ENCODE measurements at places on chromosomes 1 and 21.

DNA sequence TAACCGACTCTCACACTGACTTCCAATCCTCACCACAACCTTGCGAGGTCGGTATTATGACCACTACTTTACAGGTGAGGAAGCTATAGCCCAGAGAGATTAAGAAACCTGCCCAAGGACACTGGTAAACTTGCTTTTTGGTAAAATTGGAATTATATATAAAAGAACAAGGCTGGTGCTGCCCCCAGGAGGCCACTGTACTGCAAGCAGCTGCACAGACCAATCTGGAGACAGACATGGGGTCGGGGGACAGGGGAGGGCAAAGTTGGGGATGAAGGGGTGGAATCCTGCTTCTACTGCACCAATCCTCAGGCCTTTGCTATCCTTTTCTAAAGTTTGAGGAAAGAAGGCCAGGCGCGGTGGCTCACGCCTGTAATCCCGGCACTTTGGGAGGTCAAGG is 280.8 kb downstream of the SPATA17 start:
- no peak for DNase-seq

GRCh38 chr1:145918144-145918991 is at the start of gene PEX11B:
TSS of gene PEX11B (minus strand) at chr1:145918717. CDS start at chr1:145918688, 29 bp downstream.
- DNase-seq: peak; percentile 93

GRCh38 chr1:166351676-166352075 is 184.9 kb upstream of the FAM78B start:
- no peak for DNase-seq

GRCh38 chr1:118989006-118989815 is 1.1 kb upstream of the TBX15 start:
- no peak for DNase-seq

DNA sequence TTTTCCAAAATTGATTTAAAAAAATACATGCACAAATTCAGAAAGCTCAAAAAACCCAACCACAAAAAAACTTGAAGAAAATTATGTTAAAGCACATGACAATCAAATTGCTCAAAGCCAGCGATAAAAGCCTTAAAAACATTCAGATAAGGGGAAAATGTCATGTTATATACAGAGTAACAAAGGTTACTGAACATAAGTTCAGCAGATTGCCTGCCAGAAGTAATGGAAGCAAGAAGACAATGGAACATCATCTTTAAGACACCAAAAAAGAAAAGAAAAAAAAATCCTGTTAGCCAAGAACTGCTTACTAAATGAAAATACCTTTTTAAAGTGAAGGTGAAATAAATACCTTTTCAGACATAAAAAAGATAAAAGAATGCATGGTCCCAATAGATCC is 147.2 kb upstream of the SGIP1 start:
- no peak for DNase-seq

DNA sequence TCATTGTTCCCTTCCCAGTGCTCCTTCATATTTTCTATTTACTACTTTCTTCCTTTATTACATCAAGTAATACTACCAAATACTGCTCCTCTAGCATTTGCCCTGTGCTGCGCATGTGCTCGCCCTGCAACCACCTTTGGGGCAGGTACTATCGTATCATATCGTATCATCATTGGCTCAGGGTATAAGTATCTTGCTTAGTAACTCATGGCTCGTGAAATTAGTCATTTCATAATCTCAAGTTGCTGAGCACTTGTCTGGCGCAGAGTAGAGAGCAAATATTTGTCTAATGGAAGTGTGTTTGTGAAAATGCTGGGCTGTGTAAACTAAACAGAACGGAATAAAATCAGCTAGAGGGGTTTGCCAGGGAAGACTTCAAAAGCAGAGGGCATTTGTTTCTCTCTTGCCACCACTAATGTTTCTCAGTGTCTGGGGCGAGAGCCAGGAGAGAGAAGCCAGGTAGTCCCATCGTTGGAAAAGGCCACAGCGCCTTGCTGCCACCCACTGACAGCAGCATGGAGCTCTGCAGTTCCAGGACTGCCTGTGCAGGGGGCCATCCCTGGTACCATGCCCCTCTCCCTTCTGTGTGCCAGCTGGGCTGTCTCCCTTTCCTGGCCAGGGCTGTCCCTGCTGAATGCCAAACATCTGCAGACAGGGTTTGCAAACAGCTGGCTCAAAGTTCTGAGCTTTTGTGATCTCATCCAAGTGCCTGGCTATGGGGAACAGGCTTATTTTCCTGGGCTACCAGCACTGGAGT is 20.0 kb upstream of the CPT2 start:
- DNase-seq: peak; percentile 68

- no peak for DNase-seq
Observed at GRCh38 chr1:241391926-241392710, 35.1 kb upstream of the RGS7 start.

DNA sequence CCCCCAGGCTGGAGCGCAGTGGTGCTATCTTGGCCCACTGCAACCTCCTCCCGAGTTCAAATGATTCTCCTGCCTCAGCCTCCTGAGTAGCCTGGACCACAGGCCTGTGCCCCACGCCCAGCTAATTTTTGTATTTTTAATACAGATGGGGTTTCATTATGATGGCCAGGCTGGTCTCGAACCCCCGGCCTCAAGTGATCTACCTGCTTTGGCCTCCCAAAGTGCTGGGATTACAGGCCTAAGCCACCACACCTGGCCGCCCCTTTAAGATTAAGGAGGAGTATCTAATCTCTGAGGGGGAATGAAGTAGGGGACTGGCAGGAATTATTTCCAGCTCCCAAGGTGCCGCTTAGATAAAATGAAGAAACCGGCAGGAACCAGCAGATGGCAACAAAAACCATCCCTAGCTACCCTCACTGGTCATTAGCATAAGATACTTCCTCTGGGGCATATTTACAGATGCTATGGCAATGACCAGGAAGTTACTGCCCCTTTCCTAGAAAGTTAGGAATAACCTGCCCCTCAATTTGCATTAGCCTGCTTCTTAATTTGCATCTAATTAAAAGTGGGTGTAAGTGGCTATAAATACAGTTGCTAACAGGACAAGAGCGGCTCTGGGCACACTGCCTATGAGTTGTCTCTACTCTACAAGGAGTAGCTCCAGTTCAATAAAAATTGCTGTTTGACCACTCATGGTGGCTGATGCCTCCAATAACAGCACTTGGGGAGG is 7.1 kb upstream of the NSUN4 start:
- no peak for DNase-seq
